ENCODE measurements at places on chromosomes 12 and 14.

GRCh38 chr14:63203015-63203414, 1.2 kb upstream of the RHOJ start:
- no peak for DNase-seq

- no peak for DNase-seq
Measured at GRCh38 chr14:77478796-77479195, 19.8 kb downstream of the ISM2 start.

- no peak for DNase-seq
Measured at GRCh38 chr12:117093918-117094630, 5.1 kb downstream of the TESC start.

DNA sequence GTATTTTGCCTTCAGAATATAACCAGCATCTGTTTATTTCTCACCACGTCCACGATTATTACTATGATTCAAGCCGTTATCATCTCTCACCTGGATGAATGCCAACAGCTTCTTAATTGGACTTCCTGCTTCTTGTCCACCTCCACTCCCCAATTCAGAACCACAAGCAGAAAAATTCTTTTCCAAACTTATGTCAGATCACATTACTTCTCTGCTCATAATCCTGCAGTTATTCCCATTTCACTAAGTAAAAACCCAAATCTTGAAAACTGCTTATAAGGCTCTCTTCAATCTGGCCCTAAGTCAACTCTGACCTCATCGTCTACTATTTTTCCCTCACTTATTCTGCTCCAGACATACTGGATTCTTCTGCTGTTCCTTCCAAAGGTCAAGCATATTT, 2.0 kb downstream of the CRY1 start:
- no peak for DNase-seq

GRCh38 chr12:93676408-93677194, 574 bp upstream of the CRADD start:
- DNase-seq: no peak

- no peak for DNase-seq
Measured at GRCh38 chr14:99791476-99792209, 1.6 kb upstream of the EML1 start.

DNA sequence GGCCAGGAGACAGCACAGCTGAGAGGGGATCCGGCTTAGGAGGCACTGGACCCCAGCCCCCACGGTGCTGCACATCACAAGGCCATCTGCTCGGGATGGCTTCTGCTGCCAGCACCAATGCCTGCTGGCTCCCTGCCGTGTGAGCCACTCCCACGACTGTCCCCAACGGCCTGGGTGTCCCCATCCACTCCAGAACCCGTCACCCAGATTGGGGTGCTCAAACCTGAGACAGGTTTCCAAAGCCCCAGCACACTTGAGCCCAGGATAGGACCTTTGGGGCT, 102.4 kb downstream of the RFLNA start:
- DNase-seq: no peak

DNA sequence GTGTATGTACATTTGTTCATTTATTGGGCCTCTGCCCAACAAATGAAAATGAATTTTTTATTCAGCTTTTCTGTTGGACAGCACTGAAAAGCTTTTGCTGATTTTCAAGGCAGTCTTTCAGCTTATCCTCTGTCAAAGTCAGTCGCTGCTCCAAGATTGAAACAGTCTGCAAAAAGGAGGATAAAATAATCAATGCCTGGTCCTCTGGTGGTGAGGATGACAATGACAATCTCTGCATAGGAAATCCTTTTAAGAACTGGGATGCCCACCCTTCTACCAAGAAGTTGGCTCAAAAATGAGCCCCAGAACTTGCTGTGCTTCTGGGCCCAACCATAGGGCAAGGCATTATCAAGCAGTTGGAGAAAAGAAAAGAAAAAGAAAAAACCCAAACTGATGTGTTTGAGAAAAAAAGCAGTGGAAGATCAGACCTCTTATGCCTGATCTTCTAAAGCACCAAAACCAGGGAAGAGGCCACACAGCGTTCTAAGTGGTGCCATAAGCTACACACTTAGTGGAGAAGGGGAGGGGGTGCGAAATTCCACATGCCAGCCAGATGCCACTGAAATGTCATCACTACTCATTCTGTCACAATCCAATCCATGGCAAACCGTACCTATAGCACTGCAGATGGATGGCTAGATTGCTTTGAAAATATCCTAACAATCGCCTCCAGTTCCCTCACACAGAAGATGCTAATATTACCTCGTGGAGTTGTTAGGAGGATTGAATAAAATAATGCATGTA, 69.0 kb upstream of the DUSP6 start:
- DNase-seq: no peak

DNA sequence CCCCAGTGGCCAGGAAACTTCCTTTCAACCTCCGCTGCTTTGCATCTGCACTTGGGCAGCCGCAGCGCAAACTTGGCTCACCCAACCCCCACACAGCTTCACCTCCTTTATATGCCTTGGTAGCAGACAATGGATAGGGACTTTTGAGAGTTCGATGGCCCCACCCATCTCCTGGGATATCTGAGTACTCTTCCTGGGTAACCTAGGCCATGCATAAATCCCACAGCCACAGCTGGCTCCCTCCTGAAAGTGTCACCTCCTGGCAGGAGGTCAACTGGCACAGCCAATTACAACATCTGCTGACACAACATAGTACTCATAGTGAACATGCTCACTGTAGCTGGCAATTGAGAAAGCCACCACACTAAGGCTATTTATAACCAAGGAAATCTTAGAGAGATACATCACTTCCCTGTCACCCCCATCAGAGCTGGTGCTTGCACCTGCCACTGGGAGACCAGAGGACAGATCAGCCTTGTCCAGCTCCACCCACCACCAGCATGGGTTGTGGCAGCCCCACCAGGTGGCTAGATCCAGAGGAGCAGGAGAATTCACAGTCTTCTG, 410.0 kb downstream of the SYT1 start:
- DNase-seq: no peak

DNA sequence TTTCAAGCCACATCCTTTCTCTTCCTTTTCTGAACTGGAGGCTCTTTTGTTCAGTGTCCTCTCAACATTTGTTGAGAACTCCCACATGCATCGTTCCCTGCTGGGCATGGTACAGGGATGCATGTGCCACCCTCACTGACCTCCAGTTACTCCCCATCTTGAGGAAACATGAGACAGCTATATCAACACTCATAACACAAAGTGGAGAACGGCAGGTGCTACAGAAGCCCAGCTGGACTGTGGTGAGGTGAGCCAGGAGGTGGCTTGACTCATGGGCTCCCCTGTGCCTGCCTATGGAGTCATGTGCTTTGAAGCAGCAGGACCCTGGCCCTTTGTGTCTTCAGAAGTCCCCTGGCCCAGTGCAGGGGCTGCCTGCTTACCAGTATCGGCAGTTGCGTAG, 9.7 kb downstream of the MYH6 start:
- no peak for DNase-seq

- DNase-seq: no peak
Measured at GRCh38 chr12:9115731-9116559, at the start of gene A2M. A2M (minus strand) TSS chr12:9115919; CDS start chr12:9115849, 70 bp downstream.

GRCh38 chr12:102388469-102388868, 91.9 kb downstream of the IGF1 start:
- no peak for DNase-seq

- no peak for DNase-seq
Measured at GRCh38 chr12:69331519-69331908, 16.7 kb upstream of the LYZ start.

- DNase-seq: peak; percentile 74
Measured at GRCh38 chr14:103334644-103335622, 896 bp downstream of the EIF5 start.

- no peak for DNase-seq
Measured at GRCh38 chr12:120099738-120100137, 16.8 kb downstream of the RAB35 start.

DNA sequence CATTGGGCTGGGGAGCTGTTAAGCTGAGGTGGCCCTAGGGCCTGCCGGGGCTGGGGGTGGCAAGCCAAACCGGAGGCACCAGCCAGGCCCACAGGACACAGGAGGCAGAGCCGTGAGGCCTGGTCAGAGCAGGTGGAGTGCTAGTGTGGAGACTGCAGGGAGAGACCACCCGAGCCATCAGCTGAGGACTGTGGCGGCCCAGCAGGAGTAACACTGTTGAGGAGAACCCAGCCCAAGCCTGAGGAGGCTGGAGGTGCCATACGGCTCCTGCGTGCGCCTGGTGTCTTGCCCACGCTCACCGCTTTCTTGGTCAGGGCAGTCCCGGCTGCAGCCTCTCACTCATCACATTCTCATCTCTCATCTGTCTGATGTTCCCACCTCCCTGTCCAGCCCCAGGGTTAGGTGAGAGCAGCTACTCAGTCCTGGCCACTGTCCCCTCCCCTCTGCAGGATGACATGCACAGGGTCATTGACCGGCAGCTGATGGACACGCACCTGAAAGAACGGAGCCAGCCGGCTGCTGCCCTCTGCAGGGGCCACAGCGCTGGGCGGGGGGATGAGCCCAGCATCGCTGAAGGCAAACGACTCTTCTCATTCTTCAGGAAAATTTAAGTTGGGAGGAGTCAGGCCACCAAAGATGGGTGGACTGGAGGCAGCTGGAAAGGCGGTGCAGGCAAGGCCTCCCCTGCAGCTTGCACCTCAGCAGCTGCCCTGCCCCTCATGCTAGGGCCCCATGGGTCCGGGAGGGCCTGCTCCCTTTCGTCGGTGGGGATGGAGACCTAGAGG, 23.8 kb downstream of the RAB35 start:
- no peak for DNase-seq

- no peak for DNase-seq
Measured at GRCh38 chr12:107134558-107134957, 41.2 kb upstream of the CRY1 start.

DNA sequence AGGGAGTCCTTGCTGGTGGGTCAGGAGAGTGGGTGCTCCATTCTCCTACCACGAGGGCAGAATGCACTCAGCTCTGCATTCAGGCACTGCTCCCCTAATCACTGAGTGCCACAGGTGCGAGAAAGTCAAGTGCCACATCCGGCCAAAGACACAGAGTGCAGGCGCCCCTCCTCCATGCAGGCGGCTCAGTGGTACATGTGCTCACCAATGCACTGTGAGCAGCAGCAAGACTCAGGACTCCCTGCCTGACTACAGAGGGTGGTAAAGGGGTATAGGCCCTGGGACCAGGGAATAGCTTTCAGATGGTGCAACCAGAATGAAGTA, 32.9 kb downstream of the ZFYVE21 start:
- DNase-seq: no peak

GRCh38 chr12:92493816-92494215, 209.0 kb upstream of the PLEKHG7 start:
- DNase-seq: no peak

- no peak for DNase-seq
Measured at GRCh38 chr12:133038118-133038709, 905 bp downstream of the ZNF84 start.

DNA sequence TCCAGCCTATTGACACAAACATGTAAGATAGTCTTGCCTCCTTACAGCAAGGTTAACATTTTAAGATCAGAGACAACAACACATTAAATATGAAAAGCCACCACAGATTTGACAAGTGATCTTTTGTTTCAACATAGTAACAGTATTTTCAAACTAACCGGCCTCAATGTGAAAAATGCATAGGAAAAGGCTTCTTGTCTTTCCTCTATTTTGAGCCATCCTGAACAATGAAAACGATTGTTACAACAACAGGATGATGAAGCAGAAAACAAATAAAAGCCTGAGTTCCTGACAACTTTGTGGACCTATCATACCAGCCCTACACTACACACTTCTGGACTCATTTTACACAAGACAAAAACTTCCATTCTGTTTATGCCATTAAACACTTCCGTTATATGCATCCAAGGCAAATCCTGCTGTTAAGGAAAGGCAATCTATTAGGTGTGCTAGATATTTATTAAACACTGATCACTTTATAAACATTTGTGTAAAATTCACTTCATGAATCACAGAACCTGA, 37.3 kb downstream of the BAZ1A start:
- DNase-seq: no peak

DNA sequence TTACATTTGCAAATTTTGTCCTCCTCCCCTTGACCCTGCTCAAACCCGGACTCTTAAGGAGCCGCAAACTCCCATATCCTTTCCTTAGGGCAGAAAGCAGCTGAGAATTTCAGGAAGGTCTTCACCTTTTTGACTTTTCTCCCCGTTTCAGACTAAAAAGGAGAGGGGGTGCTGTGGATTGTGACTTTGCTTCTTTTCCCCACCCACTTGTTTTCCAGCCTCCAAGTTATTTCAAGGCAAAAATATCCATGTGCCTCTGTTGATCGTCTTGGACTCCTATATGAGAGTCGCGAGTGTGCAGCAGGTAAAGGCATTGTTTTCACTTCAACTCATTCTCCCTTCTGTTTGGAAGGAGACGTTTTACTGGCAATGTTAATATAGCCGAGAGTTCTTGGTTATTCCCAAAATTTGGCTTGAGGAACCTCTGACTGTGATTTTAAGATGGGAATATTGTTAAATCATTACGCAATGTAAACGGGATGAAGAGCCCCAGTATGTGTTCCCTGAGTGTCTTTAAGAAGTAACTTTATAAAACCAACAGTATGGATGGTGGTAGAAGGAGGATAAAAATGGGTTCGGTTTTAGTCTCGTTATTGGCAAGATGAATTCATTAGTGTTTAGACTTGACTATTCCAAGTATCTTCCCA, 663 bp downstream of the LRRK2 start:
- no peak for DNase-seq

GRCh38 chr12:91065396-91065795, 7.6 kb upstream of the KERA start:
- no peak for DNase-seq

DNA sequence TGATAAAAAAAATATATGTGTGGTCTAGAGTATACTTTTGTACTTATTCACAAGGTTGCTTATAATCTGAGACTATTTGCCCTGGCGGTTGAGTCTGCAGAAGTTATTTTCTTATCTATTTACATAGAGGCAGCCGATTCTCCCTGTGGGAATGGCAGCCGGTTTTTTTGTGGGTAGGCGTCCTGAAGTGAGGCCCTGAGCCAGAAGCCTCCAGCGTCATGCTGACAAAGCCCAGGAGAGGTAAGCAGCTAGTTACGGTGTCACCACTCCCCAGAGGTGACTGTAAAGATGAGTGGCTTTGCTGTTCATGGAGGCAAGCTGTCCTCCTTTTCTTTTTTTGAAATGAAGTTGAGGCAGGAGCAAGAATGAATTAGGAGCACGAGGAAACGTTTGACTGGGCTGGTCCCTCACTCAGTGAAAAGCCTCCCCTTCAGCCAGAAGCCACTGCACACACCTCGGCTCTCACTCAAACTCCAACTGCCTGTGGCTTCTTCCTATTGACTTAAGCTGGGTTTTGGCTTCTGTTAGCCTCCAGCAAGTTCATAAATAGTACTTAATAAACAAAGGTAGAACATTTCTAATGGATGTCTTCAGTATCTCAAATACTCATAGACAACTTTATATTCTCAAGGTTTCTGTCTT, 21.5 kb downstream of the PAX9 start:
- DNase-seq: peak; percentile 70

DNA sequence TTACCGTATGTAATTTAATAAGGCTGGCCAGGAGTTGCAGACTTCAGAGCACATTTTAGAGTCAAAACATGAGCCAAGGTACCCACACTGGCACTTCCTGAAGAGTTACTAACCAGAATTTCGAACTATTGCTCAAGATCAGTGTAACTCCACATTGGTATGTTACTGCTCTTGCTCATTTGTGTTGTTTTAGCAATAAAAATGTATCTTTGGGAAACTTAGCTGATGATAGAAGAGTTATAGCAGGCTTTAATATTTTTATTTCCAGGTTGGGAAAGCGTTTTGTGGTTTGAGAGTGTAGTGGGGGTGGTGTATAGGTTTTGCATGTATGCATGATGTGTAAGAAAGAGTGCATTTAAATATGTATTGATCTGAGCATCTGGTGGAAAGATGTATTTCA, 96.6 kb downstream of the SCN8A start:
- DNase-seq: peak; percentile 43
